ENCODE measurements at places on chromosomes 6 and 20. TPM values are rescaled to one million over a fixed set of nuclear protein-coding genes. Genes with fewer than 3 reads are reported as not detected.

PTP4A1 gene
- 116 TPM for total RNA-seq

GNAS-AS1 gene
- total RNA-seq = 0.72 TPM

PHACTR1 gene
- total RNA-seq = 1.6 TPM

CCN6 gene
- 0.10 TPM for total RNA-seq

MRAP2 gene
- 2.7 TPM for total RNA-seq

TCP11 gene
- 0.07 TPM for total RNA-seq

NTSR1 gene
- 0.03 TPM for total RNA-seq

MED20 gene
- total RNA-seq = 19.9 TPM

SLC4A11 gene
- 1.2 TPM for total RNA-seq

PAK5 gene
- 0.03 TPM for total RNA-seq

PKHD1 gene
- total RNA-seq = not detected

ATP9A gene
- 55.8 TPM for total RNA-seq

DUSP22 gene
- total RNA-seq = 18.6 TPM

MUCL3 gene
- not detected for total RNA-seq

APCDD1L gene
- 173 TPM for total RNA-seq

ATP6V1G2 gene
- 4.3 TPM for total RNA-seq

AKAP12 gene
- 45.4 TPM for total RNA-seq

GTSF1L gene
- not detected for total RNA-seq

SALL4 gene
- 0.07 TPM for total RNA-seq

C6orf132 gene
- total RNA-seq = 0.66 TPM

MUC21 gene
- not detected for total RNA-seq

HLA-DQB2 gene
- total RNA-seq = not detected

TPD52L1 gene
- total RNA-seq = 32.4 TPM

KCNQ2 gene
- not detected for total RNA-seq

C4A gene
- 12.3 TPM for total RNA-seq

SEC23B gene
- total RNA-seq = 67.4 TPM

DEF6 gene
- total RNA-seq = 0.59 TPM

KCNB1 gene
- 0.07 TPM for total RNA-seq

DNPH1 gene
- total RNA-seq = 29.1 TPM

ENPP5 gene
- 3.6 TPM for total RNA-seq

LY6G6C gene
- total RNA-seq = not detected

TREM1 gene
- 1.5 TPM for total RNA-seq

CLVS2 gene
- not detected for total RNA-seq

MOG gene
- not detected for total RNA-seq

SYCP2L gene
- total RNA-seq = not detected

RHAG gene
- not detected for total RNA-seq

PTK7 gene
- total RNA-seq = 36.5 TPM

DAAM2 gene
- total RNA-seq = 96.0 TPM

HCK gene
- total RNA-seq = not detected

SLC22A16 gene
- total RNA-seq = not detected

XKR7 gene
- total RNA-seq = not detected

LPIN3 gene
- total RNA-seq = 8.3 TPM

SPDEF gene
- total RNA-seq = not detected

ROMO1 gene
- total RNA-seq = 100 TPM

MOXD1 gene
- 41.5 TPM for total RNA-seq

COMMD7 gene
- total RNA-seq = 28.7 TPM

EPB41L2 gene
- total RNA-seq = 60.3 TPM

TRIM31 gene
- total RNA-seq = not detected

C6orf15 gene
- total RNA-seq = not detected

LSM14B gene
- total RNA-seq = 52.0 TPM

LBP gene
- total RNA-seq = not detected

CFAP206 gene
- total RNA-seq = 0.59 TPM

BNIP5 gene
- total RNA-seq = not detected

LRRC73 gene
- total RNA-seq = 0.78 TPM

ARMC12 gene
- 0.26 TPM for total RNA-seq

ADGB gene
- not detected for total RNA-seq

CDH22 gene
- not detected for total RNA-seq

FILIP1 gene
- 0.33 TPM for total RNA-seq
